Kidney capillary endothelial cell (primary cell): ENCODE measurements at places on chromosomes 7 and 10.
A peak's percentile ranks its signal among the peaks of the same experiment; 100 is the strongest.

DNA sequence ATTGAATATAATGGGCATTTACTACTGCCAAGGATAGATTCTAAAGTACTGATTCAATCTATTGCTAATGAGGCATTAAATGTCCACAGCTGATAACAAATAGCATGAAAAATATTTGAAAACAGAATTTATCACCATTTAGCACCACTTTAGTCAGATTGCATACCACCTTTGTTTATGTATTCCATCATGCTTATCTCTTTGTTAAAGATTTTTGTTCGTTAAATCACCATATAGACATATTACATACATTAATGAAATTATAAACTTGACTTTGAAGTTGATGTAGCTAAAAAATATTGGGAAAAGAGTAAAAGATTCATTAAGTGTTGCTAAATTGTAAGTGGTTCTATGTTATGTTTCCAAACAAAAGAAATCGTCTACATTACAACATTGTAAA lies 252.8 kb upstream of the LRRTM3 start:
- no peak for DNase-seq

DNA sequence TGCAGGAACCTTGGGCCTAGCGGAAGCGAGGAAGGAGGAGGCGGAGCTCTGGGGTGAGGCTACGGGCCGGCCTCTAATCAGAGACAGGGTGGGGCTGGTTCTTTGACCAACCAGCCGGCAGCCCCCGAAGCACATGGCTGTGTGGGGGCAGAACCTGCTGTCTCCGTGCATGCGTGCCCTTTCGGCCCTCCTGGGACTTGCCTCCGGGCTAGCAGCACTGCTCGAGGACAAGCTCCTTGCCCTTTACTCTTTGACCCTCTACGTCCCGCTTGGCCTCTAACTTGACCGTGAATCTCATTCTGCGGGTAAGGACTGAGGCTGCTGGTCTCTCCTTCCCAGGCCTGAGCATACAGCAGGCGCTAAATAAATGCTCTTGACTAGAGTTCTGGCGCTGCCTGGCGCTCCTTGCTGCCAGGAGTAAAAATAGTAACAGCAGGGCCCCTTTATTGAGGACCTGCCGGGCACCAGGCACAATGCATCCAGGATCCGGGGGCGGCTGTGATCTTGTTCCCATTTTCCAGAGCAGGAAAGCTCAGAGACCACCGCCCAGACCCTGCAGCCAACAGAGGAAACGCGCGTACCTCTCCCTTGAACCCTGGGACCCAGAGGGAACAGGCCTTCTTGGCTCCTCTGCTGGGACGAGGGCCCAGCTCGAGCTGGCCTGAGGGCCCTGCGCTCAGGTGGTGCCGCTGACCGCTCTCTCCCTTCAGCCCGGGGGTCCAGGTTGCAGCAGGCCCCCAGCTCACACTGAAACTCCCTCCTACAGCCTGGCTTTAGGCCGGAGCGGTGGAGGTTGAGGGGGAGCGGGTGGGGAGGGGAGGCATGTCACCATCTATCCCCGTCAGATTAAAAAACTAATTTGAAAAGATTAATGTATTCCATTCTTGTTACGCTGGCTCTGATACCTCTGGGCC lies 2.7 kb upstream of the COMTD1 start:
- DNase-seq: no peak

DNA sequence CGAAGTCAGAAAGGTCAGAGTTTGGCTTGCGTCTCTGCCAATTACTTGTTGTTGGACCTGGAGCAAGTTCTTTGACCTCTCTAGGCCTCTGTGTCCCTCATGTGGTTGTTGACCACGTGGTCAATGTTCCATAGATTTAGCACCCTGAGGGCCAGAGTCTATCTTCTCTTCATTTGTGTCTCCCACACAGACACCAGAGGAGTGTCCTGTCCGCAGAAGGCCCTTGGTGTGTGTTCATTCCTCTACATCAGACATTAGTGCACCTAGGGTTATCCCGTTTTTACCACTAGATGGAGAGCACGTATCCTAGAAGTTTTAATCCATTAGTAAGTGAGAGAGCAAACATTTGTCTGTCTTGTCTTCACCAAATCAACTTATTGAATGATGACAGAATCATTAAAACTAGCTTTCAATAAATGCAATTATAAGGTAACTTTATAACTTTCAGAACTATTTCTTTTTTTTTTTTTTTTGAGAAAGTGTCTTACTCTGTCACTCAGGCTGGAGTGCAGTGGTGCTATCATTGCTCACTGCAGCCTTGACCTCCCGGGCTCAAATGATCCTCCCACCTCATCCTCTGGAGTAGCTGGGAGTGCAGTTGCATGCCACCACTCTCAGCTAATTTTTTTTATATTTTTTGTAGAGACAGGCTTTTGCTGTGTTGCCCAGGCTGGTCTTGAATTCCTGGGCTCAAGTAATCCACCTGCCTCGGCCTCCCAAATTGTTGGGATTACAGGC lies 122.5 kb upstream of the ANKRD1 start:
- DNase-seq: no peak

DNA sequence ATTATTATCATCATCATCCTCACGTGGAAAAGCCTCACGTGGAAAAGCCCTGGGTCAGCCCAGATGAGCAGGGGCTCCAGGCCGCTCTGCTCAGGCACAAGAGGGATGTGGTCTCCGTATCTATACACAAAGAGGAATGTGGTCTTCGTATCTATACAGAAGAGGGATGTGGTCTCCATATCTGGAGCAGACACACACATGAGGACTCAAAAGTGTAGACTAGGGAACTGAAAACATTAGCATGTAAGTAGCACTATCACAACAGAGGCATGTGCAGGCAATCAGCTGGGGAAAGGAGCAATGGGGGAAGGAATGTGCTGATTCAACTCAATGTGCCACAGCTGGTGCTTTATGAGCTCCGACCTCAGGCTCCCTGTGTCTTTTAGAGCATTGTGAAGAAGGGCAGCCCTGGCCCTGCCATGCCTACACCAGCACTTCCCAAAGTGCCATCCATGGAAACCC lies 86.5 kb downstream of the PLXNA4 start:
- no peak for DNase-seq

DNA sequence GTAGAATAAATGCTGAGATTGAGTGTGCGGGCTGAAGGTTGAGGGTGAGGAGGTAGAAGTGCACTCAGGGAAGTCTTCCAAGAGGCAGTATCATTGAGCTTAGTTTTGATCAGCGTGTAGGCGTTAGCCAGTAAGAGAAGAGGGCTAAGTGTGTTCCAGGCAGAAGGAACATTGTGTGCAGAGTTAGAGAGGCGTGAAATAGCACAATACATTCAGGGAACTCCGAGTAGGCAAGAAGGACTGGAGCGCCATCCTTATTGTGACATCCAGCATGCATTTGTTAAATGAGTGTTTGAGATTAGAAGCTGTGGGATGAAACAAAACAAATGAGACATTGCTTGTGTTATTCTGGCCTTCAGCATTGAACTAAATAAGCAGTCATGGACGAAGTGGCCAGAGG lies 140.9 kb upstream of the MKLN1 start:
- DNase-seq: no peak

- no peak for DNase-seq
Measured at GRCh38 chr10:127234306-127234800, 38.0 kb upstream of the INSYN2A start.

GRCh38 chr7:38978491-38978890 lies 782 bp downstream of the POU6F2 start:
- no peak for DNase-seq

- no peak for DNase-seq
Measured at GRCh38 chr7:30142710-30143109, 7.9 kb downstream of the MTURN start.

DNA sequence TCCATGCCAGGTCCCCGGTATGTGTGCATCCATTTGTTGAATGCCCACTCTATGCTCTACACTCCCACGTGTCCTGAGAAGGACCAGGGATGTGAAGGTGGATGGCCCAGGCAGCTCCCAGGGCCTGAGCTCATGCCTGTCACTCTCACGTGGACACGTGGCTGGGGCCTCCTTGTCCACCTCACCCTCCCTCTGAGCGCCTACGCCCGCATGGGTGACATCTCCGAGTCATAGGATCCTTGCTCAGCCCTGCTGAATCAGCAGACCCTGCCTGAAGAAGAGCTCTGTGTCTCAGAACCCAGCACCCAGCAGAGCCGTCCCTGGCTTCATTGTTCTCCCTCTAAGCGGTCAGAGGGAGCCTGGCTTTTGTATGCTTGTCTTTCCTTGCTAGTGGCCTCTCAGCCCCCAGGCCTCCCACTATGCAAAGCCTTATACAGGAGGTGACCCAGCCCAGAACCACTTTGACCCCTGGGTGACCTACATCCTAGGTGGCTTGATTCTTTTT lies 107.9 kb upstream of the PPIF start:
- no peak for DNase-seq

GRCh38 chr7:15462721-15463389 lies 99.0 kb downstream of the AGMO start:
- DNase-seq: no peak

DNA sequence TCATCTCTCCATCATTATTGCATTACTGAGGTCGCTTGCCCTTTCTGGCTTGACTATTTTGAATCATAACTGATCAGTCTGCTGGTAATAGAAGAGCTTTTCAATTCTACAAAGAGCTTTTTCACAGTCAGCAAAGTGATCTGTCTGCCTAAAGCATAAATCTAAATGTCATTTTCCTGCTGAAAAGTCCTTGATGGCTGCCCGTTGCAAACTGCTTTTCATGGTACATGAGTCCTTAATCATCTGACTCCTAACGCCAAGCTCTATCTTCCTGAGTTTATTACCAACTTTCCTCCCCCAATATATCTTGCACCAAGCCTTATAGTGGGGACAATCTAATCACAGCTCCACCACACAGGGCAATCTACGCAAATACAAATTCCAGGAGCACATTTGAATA lies 39.8 kb downstream of the THSD7A start:
- no peak for DNase-seq

- no peak for DNase-seq
Measured at GRCh38 chr10:126417220-126417825, 29.0 kb upstream of the ADAM12 start.

GRCh38 chr10:103772096-103772845 lies 83.1 kb downstream of the SH3PXD2A start:
- DNase-seq: peak; percentile 88

GRCh38 chr7:114468844-114469243 lies 54.2 kb downstream of the FOXP2 start:
- DNase-seq: no peak

DNA sequence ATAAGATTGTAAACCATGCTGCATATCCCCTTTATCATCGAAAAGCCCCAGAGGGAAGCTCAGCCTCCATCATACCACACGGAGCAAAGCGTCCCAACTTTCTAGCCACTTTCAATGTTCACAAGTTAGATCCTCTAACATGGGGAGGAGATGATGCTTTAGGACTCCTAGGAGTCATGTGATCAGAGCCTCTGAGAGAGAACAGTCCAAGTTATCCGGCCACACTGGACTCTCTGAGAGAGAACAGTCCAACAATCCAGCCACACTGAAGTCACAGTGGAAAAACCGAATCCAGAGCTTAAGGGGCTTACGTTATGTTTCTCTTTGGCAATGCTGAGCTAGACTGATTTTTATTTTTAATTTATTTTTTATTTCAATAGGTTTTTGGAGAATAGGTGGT lies 72.5 kb downstream of the MALSU1 start:
- no peak for DNase-seq

DNA sequence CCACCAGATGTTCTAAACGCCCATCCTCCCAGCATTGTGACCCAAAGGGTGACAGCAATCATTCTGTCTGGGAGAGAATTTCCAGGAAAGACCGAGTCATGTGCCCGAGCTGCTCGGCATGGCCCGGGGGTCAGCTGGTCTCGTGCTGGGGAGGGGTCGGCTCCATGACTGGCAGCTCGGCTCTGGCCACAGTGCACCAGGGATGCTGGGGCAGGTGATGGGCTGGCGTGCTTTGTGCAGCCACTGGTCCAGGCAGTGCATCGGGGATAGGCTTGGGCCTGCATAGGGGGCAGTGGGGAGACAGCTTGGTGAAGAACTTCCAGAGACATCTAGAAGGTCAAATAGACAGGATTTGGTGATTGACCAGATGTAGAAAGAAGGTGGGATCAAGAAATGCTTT lies 39.2 kb upstream of the PSMG3 start:
- DNase-seq: no peak

DNA sequence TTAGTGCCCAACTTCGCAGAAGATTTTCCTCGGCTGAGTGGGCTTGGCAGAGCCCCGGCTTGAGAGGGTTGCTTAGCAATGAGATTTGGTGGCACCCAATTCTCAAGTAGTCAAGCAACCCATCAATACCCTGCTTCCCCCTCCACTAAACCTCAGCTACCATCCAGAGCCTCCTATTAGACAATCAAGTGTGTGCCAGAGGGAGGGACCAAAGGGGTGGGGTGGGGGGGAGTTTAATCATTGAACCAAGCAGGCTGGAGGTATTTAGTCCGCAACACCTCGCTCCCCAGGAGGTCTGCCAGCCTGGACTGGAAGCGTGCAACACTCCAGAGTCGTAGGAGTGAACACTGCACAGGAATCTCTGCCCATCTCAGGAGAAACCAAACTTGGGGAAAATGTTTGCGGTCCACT lies at the start of gene HKDC1:
TSS of gene HKDC1 (plus strand) at position 292 of the 411 bp plus-strand sequence. CDS start at position 396, 104 bp downstream.
- DNase-seq: no peak

DNA sequence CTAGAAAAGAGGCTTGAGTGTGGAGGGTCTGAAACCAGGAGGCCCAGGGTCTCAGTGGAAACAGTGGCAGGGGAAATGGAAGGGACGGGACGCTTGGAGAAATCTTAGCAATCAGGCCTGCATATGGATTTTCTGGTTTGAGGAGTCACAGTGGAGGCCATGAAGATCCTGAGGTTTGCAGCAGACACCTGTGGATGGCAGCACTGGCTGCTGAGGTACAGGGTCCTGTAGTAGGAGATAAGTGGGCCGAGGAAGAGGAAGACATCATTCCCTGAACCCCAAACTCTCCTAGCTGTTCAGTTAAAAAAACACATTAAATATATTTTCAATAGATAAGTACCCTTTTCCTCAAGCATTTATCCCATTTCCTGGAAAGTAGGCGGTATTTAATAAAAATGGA lies 208.8 kb upstream of the IGFBP3 start:
- DNase-seq: no peak

GRCh38 chr7:128940494-128941322 lies 3.0 kb downstream of the IRF5 start:
- no peak for DNase-seq

- no peak for DNase-seq
Measured at GRCh38 chr7:36956814-36957213, 232.5 kb upstream of the AOAH start.

- no peak for DNase-seq
Measured at GRCh38 chr10:80730522-80730921, 192.8 kb downstream of the SH2D4B start.

DNA sequence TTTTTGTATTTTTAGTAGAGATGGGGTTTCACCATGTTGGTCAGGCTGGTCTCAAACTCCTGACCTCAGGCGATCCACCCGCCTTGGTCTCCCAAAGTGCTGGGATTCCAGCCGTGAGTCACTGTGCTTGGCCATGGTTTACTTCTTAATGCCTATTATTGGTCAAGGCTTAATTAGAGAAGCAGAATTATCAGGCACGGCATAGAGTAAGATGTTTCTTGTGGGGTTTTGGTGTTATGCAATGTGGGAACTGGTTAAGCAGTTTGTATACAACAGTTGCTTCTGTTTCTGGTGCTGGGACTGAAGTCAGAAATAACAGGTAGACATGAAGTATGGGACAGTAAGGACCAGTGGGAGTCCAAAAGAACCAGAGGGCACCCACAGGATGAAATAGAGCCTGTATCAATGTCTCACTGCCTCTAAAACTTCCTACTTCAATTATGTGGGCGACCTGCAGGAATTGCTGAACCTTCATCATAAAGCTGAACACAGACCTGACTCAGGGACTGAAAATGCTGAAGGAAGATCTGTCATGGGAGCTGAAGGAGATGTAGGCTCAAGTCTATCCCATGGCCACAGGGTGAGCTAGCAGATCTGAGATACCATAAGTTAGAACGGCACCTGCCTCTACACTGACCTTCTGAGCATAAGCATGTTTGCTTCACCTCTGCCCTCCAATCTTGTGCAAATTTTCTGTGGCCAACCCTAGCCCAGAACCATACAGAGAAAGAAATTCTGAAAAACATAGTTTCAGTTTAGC lies 38.3 kb upstream of the VCL start:
- no peak for DNase-seq
